Large intestine (tissue), 12 donors: ENCODE measurements at places on chromosomes 7 and 10. TPM values are rescaled to one million over a fixed set of nuclear protein-coding genes. Genes with fewer than 3 reads are reported as not detected.

The IKZF1 gene
- polyA plus RNA-seq, result 4.5 TPM

The KEL gene
- polyA plus RNA-seq, result 181 TPM

GRCh38 chr10:5147981-5148677, 36.8 kb downstream of the AKR1C8 start:
- DNase-seq, result no peak

DNA sequence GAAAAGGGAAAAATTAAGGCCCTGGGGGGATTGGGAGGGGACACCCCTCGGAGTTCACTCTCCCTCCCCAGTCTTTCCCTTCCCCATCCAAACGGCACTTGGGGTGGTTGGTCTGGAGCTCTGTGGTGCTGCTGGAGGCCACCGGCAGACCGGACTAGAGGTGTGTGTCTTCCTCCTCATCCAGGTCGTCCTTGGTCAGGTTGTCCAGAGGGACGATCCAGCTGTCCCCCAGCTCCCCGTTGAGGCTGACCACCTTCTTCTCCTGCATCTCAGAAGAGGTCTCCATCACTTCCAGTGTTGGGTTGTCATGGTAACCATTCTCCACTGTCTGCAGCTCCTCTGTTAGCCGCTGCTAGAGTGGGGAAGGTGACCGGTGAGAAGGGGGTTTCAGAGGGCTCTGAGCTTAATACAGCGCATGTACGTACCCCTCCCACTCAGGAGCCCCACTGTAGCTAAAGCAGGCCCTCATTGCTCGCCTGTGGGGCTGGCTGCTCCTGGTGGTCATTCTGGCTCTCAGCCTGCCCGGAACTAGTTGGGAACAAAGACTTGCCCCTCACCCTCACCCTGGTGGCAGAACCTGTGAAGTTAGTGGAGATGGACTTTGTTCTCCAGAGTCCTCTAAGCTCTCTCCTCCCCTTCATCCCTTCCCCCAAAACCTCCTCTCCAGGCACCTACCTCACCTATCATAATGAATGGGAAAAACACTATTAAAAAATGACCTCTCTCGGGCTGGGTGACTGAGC, 52.1 kb downstream of the PODXL start:
- no peak for DNase-seq

GRCh38 chr10:90834326-90834725, 23.5 kb downstream of the HTR7 start:
- DNase-seq, result no peak

DNA sequence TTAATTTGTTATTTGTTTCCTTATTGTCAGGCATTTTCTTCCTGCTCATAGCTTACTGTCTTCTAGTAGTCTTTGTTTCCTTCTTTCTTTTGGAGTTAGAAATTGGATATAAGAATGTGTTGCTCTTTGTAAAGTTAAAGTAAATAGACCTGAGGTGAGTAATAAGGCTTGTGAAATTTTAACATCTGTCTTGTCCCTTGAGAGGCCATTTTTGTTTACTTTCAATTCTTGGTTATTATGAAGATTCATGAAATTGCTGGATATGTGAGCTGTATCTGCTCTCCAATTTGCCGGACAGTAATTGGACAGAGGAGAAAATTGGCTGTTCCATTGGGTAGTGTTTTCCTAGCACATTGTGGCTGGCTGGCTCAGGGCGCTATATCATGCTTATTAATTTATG, 260.7 kb downstream of the EXOC4 start:
- no peak for DNase-seq

- DNase-seq, result no peak
These were observed 18.2 kb downstream of the MYOZ1 start for GRCh38 chr10:73623056-73623455.

GRCh38 chr10:48444861-48445841, 138.7 kb downstream of the MAPK8 start:
- no peak for DNase-seq

The CDH23 gene
- 1.7 TPM for polyA plus RNA-seq

DNA sequence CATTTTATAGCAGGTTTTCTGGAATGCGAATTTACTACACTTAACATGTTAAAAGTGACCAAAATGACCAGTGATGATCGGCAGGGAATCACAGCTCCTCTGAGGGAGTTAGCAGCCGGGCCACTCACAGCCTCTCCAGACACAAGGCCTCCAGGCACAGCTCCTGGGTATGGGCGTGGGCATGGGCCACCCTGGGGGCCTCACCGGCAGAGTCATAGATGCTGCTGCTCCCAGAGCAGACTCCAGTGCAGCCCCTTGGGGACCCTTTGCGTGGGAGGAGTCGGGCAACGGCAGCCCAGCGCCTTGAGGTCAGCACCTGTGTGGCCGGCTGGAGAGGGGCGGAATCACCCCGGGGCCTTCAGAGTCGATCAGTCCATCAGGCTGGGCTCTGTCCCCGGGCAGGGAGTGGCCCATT, 8.6 kb downstream of the KNDC1 start:
- no peak for DNase-seq

The KIF20B gene
- 8.2 TPM for polyA plus RNA-seq

DNA sequence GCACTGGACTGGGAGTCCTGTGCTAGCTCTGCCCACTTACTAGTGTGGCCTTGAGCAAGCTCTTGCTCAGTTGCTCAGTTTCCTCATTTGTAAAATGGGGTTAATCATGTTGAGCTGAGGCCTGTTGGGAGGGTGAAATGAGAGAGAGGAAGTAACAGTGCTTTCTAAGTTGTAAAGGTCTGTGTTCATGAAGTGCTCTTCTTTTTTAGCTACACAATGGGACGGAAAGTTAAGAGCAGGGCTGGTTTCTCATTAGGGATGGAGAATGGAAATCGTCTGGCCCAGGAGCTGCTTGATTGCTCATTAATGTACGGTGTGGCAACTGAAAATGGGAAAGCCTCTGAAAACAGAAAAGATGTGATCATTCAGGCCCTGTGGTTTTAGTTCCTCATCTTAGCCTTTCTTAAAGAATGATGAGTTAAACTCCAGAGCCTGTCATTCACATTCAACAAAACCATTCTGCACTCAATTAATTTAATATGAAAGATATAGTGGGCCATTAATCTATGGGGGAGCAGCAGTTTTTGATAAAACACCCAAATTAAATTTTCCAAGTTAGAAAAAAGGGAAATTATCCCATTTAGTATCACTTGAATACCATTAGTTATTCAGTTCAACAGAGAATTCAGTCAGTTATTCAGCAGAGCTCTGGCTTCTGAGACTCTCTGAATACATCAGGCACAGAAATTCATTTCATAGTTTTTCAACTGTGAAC, 60.5 kb downstream of the SH2D4B start:
- no peak for DNase-seq

The MUC3A gene
- 127 TPM for polyA plus RNA-seq

- DNase-seq, result no peak
These were observed 127.7 kb downstream of the SRI start for GRCh38 chr7:88091988-88092675.

DNA sequence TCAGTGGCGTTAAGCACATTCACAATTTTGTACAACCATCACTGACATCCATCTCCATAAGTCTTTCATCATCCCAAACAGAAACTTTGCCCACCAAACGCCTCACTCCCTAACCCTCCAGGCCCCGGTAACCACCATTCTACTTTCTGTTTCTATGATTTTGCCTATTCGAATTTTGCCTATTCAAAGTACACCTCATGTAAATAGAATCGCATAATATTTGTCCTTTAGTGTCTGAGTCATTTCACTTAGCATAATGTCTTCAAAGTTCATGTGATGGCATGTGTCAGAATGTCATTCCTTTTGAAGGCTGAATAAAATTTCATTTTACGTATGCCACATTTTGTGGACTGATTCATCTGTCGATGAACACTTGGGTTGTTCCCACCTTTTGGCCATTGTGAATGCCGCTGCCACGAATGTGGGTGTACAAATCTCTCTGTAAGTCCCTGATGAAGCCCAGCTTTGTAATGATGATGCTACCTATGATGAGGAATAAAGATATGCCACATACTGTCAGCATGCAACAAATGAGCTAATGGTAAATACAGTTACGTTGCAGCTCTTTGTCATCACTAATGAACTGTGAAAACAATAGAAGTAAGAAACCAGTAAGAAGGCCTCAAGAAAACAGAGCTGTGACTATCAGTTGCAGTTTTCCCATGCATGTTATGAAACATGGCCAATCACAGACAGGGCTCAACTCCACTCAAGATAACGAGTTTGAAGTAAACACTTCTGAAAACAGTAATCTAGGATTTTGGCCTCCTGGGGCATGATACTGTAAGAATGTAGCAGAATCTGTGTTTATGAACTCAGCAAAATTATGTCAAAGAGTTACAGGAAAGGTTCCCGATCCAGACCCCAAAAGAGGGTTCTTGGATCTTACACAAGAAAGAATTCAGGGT, 120.0 kb downstream of the ADAM12 start:
- DNase-seq, result no peak

GRCh38 chr7:29265208-29265923, 70.8 kb downstream of the CHN2 start:
- no peak for DNase-seq

The ZNF775 gene
- 5.2 TPM for polyA plus RNA-seq

DNA sequence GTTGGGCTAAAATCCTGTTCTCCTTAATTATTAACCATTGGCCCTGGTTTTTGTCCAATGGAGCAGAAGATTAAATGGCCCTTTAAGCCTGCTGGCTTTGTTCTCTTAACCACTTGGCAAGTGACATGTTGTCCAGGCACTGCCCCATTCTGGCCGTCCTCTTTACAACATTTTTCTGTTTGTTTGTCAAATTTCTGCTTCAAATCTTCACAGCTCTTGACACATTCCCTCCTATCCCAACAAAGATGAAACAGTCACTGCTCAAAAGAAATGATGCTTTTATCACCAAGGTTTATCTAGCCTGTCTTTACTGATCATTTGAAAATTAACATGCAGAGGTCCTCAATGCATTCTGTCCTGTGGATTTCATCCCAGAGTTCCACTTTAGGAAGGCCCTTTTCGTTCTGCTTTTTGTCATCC, 700.4 kb downstream of the KCNMA1 start:
- DNase-seq, result no peak

DNA sequence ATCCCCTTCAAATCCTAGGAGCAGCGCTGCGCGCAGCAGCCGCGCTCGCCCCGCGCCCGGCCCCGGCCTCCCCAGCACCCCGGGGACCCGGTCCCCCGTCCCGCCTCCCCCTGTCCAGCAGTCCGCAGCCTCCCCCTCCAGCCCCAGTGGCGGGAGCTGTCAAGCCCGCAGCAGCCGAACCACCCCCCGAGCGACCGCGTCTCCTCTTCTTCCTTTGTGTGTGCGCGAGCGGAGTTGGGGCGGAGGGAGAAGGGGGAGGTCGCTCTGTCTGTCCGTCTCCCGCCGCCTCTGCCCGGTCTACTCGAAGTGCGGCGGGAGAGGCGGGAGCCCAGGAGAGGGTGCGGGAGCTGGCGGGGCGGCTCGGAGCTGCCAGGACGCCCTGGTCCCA, 375 bp upstream of the CHN2 start:
- no peak for DNase-seq

GRCh38 chr10:24871011-24871935, 81.1 kb downstream of the PRTFDC1 start:
- DNase-seq, result no peak

GRCh38 chr7:1236831-1237701, 4.4 kb downstream of the UNCX start:
- no peak for DNase-seq

The SPOCK2 gene
- 17.4 TPM for polyA plus RNA-seq

DNA sequence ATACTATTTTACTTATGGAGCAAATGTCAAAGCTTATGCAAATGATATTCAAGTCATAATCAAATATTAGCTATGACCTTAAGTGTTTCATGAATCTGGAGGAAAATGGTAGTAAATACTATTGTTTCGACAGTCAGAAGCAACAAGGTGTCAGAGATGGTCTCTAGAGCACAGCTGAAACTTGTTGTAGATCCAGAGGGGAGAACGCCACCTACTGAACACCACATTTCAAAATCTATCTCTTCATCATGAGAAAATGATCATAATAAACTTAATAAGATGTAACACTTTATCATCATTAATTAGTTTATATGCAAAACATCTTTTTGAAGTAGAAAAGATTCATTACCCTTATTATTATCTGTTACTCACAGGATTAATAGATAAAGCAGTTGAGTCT, 418.7 kb downstream of the GATA3 start:
- DNase-seq, result no peak

GRCh38 chr7:133934977-133935330, 192.2 kb upstream of the LRGUK start:
- no peak for DNase-seq
